Skin of body (tissue), 3 donors: ENCODE measurements at places on chromosomes 5 and 9. TPM values are rescaled to one million over a fixed set of nuclear protein-coding genes. Genes with fewer than 3 reads are reported as not detected.

DNA sequence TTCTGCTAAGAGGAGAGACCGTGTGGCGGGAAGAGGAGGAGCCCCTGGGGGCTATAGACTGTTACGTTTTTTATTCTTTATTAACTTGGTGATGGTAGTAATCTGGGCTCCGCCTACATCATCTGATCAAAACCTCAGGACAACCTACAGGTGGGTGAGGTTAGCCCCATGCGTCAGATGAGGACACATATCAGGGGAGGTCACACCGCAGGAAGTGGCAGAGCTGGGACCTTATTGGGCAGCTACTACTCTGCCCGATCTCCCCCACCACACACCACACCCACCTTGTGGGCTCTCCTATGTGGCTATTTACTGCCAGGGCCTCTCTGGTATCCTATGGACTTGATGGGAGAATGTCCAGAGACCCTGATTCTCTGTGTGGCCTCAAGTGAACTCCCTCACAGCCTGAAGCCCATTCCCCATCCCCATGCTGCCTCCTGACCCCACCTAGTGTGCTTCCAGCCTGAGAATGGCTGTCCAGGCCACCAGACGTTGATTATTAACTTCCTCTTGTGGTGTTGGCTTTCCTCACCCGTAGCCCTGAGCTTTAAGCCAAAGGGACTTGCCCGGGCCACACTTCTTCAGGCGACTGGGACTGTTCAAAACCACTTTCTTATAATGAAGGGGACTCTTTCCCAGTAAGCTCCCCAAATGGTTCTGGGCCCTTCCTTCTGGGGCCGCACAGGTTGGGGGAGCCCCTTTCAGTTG lies 8.2 kb downstream of the UNC5A start:
- no peak for DNase-seq

DNA sequence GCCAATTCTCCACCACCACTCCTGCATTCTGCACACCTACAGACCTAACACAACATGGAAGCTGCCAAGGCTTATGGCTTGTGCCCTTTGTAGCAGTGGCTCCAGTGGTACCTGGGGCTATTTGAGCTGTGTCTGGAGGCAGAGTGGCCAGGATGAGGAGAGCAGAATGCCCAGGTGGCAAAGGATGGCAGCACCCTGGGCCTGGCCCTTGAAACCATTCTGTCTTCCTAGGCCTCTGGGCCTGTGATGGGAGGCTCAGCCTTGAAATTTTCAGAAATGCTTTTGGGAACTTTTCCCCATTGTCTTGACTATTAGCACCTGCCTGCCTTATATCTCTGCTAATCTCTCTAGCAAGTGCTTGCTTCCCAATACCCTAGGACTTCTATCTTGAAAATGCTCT lies 241.7 kb downstream of the TMEM167A start:
- no peak for DNase-seq

DNA sequence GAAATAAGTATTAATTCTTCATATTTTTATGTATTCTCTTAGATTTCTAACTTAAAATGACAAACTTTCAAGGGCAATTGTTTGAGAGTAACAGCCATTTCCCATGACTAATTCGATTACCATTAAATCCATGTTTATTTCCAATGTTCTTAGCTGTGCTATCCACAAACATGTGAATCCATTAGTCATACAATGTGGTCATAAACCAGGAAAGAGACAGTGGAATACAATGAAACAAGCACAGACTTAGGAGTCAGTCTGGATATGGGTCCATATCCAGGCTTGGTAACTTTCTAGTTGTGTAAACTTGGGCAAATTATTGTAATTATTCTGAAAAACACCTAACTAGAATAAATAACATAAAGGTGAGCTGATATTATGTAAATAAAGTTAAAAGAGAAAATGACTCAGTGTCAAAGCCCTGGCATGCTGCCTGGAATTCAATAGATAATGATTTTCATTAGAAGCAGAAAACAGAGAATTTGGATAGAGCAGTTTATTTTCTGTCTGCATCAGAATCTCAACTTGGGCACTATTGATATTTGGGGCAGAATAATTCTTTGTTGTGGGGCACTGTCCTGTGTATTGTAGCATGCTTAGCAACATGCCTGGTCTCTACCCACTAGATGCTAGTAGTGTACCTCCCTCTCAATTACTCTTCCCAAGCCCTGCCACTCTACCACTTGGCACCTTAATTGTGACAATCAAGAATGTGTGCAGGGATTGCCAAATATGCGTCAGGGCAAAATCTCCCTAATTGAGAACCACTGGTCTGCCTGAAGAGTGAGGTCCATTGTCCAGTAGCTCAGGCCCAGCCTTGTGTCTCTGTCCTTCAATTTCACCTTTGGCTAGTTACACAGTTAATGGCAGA lies 44.7 kb upstream of the SLC27A6 start:
- no peak for DNase-seq

- DNase-seq = no peak
Observed at GRCh38 chr5:145243016-145243415, 592.1 kb downstream of the PRELID2 start.

- no peak for DNase-seq
Observed at GRCh38 chr9:87783180-87783579, 57.3 kb downstream of the CTSL start.

- DNase-seq = no peak
Observed at GRCh38 chr5:170573114-170573513, 69.3 kb downstream of the KCNIP1 start.

The PCDHGA4 gene
- total RNA-seq = 2.9 TPM

The PCDHGA6 gene
- total RNA-seq = 3.6 TPM

The SPINK13 gene
- total RNA-seq = not detected

The MYOZ3 gene
- 3.1 TPM for total RNA-seq

The KCNIP1 gene
- total RNA-seq = 2.5 TPM

The RNF183 gene
- total RNA-seq = 0.20 TPM

The ZNF366 gene
- 1.1 TPM for total RNA-seq
